ENCODE measurements at places on chromosomes 16 and 17. TPM values are rescaled to one million over a fixed set of nuclear protein-coding genes. Genes with fewer than 3 reads are reported as not detected.

Gene KRT9
- not detected for total RNA-seq

Gene PNMT
- 0.35 TPM for total RNA-seq

Gene PMFBP1
- total RNA-seq = 0.39 TPM

Gene ZNF747
- 9.6 TPM for total RNA-seq

Gene HOXB2
- total RNA-seq = 19.3 TPM

Gene RBFOX1
- not detected for total RNA-seq

Gene SLC6A2
- total RNA-seq = 0.64 TPM

Gene MNT
- 34.9 TPM for total RNA-seq

Gene SCNN1G
- total RNA-seq = not detected

Gene ARL5C
- not detected for total RNA-seq

Gene HBZ
- total RNA-seq = not detected

Gene CACNG4
- not detected for total RNA-seq

Gene OTOA
- 0.48 TPM for total RNA-seq

Gene SLC16A6
- 8.4 TPM for total RNA-seq

Gene COG8
- 25.0 TPM for total RNA-seq

Gene ASPA
- 10.1 TPM for total RNA-seq

Gene IGFBP4
- 1,107 TPM for total RNA-seq

Gene RNF227
- total RNA-seq = 0.80 TPM

Gene TP53TG3F
- total RNA-seq = not detected

Gene ALDH3A1
- 1.3 TPM for total RNA-seq

Gene TVP23C
- total RNA-seq = 15.8 TPM

Gene EVI2B
- 19.5 TPM for total RNA-seq

Gene CCL4L2
- total RNA-seq = 1.2 TPM

Gene CRYBA1
- not detected for total RNA-seq

Gene CLDN7
- total RNA-seq = 5.6 TPM

Gene KCNJ12
- 2.5 TPM for total RNA-seq

Gene C1QTNF1
- 563 TPM for total RNA-seq

Gene HEATR9
- not detected for total RNA-seq

Gene HOXB13
- not detected for total RNA-seq

Gene KRTAP4-4
- not detected for total RNA-seq
